ENCODE measurements at places on chromosomes 11 and 22.

- DNase-seq, result no peak
Measured at GRCh38 chr11:81030186-81030585, 1589.4 kb upstream of the TENM4 start.

- no peak for DNase-seq
Measured at GRCh38 chr11:27100534-27100933, 59.9 kb downstream of the BBOX1 start.

DNA sequence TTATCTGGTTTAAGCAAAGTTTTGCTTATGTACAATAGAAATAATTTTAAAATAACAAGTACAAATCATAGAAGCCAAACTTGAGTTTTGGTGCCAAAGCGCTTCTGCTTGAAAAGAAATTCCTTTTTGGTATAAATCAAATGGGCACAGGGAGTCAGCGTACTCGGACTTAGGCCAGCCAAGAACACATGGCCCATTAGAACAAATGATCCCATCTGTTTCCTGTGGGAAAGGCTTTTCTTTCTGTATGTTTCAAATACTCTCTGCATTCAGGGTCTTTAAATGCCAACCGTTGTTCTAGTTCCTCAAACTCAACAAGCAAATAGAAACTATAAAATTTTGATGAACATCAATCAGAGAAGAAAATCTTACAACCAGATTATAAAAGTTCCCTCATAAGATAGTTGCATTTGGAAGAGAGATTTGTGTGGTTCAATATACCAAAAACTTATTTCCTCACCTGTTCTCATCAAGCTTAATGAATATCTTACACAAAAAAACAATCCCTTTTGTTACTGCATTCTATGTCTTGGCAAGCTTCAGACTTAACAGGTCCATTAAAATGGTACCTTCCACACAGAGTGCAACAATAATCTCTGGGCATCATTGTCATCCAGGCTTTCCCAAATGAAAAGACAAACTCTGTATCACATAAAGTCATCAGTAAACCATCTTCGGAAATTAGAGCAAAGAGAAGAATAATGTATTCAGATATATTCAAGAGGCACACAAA is 739.8 kb upstream of the API5 start:
- no peak for DNase-seq

- DNase-seq, result peak; percentile 66
Measured at GRCh38 chr22:44497218-44497904, 672 bp downstream of the RTL6 start.

DNA sequence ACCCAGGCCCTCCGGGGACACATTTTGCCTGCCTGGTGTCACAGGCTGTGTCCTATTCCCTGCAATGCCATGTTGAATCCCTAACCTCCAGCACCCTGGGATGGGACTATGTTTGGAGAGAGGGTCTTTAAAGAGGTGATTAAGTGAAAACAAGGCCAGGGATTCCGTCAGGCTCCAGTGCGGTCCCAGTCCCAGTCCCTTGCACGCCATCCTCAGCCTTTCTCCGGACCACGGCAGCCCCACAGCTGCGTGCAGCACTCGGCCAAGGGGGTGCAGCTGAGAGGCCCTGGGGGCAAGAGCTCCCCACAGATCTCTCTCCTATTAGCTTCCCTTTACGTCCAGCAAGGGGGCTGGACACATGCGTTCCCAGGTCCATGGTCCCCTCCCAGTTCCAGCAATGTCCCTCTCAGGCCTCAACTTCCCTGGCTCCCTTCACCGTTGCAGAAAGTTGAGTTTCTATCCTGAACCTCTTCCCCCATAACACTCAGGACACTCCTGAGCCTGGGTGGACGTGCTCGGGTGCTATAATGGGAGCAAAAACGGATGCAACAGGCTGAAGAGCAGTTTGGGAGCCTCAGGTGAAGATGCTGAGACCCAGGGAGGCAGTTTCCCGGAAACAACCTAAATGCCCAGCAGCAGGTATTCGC is 1422.7 kb downstream of the BRD1 start:
- DNase-seq, result no peak

GRCh38 chr22:49344656-49345055 is 483.0 kb downstream of the BRD1 start:
- DNase-seq, result no peak
